ENCODE measurements at places on chromosomes 12 and 14.

GRCh38 chr12:26461776-26462175 lies 266.4 kb downstream of the SSPN start:
- no peak for DNase-seq

- no peak for DNase-seq
These were observed 703.5 kb downstream of the TMTC2 start for GRCh38 chr12:83390186-83390585.

GRCh38 chr12:30996255-30996654 lies 69.7 kb downstream of the TSPAN11 start:
- no peak for DNase-seq

GRCh38 chr14:100056431-100056830 lies 8.8 kb upstream of the EVL start:
- DNase-seq, result no peak

DNA sequence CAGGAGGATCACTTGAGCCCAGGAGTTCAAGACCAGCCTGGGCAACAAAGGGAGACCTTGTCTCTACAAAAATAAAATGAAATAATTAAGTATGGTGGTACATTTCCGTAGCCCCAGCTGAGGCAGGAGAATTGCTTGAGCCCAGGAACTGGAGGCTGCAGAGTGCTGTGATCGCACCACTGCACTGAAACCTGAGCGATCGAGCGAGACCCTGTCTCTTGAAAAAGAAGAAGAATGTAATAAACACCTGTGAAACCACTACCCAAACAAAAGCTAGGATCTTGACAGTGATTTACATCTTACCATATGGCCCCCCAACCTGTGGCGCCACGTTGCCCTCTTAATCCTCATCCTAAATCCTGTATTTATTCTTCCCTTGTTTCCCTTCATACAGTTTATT lies 5.7 kb upstream of the DTX1 start:
- DNase-seq, result no peak

DNA sequence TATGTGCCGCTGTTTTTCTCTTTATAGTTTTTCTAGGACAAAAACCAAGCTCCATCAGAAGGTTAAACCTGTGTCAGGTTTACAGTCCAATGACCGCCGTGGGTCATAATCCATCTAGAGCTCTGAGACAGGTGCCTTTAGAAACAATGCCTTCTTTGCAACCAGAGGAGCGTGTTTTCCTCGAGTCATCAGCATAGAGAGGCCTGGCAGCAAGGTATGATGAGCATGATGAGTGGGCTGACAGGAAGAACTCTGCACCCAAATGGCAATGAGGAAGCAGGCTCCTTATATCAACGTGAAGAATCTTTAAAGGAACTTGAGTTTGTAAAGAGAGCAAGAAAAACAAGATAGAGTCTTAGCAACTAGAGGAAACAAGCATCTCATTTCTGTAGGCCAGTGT lies 60.5 kb upstream of the NUDT4 start:
- DNase-seq, result peak; percentile 74

DNA sequence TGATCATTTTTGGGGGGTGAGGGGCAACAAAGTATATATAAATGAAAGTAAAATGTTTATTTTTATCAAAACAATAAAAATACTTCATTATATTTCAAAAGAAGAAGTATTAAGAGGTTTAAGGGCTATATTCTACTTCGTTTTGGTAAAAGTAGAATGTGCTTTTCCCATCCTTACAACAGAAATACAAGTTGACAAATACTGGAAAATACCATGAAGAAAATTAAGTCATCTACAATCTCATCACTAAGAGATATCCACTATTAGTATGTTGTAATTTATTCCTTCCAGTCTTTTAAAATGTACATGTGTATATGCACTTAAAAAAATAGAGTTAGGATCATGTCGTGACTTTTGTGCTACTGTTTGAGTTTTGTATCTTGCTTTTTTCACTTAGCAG lies 92.8 kb downstream of the PCNX1 start:
- DNase-seq, result no peak

- no peak for DNase-seq
These were observed 35.3 kb upstream of the TMTC1 start for GRCh38 chr12:29818916-29819623.

- DNase-seq, result no peak
These were observed 64.5 kb downstream of the NIN start for GRCh38 chr14:50766338-50766886.

DNA sequence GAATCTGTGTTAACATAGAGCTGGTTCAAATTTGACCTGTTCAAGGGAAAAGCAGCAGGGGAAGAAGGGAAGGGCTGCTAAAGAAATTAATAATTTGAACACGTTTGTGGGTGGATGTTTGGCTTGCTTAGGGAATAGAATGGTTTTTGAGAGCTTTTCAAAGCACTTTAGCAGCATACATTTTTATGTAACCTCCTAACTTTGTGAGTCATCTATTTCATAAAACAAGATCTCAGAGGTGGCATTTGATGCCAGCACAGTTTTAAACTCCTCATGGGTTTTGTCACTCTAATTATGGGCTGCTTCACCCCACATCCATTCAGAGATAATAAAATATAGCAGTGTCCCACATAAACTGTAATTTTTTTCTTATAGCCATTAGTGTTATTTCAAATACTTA lies 143.8 kb downstream of the ACSS3 start:
- DNase-seq, result no peak

DNA sequence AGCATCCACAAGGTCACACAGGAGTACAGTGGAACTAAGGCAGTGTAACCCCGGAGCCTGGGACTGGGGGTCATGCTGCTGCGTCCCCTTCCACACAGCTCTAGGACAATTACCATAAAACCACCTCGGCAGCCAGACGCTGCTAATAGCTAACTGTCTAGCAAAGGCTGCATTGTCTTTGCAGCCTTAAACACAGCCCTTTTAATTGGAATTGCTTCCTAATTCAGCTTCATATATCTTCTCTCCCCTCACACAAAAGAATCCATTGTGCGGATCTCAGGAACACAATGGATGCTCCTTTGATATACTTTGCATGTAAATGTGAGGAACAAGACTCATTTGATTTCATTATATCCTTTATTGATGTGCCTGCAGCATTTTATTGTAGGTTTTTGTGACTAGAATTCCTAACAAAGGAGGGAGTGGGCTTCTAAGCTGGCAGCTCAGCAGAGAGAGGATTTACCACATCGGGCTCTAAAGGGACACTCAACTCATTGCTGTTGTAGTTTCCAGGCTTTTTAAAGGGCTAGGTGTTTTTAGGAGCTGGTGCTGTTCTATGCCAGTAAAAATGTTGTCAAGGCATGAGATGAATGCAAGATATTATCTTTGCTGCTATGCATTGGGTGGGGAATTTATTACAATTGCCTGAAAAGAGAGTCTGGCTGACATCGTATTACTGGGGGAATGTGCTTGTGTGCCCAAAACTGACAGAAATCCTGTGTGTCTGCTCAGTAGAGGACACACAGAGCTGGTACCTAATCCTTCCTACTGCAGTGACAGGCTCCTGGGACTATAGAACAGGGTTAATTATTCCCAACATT lies 30.4 kb upstream of the DACT1 start:
- no peak for DNase-seq

DNA sequence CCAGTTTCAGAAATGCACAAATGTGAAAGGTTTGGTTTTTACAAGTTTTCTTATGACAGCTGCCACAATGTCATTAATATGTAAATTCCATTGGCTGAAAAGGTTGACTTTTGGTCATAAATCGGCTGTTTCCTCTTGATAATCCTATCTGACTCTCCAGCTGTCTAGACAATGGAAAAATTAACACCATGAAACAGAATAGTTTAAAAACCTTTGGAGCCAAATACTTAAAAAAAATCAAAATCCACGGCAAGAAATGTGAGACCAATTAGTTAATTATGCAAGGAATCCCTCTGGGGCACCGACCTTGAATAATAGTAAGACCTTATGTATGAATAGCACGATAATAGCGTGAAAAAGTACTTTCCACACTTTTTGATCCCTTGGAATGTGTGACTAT lies 138.0 kb downstream of the ZNF664 start:
- DNase-seq, result peak; percentile 55

DNA sequence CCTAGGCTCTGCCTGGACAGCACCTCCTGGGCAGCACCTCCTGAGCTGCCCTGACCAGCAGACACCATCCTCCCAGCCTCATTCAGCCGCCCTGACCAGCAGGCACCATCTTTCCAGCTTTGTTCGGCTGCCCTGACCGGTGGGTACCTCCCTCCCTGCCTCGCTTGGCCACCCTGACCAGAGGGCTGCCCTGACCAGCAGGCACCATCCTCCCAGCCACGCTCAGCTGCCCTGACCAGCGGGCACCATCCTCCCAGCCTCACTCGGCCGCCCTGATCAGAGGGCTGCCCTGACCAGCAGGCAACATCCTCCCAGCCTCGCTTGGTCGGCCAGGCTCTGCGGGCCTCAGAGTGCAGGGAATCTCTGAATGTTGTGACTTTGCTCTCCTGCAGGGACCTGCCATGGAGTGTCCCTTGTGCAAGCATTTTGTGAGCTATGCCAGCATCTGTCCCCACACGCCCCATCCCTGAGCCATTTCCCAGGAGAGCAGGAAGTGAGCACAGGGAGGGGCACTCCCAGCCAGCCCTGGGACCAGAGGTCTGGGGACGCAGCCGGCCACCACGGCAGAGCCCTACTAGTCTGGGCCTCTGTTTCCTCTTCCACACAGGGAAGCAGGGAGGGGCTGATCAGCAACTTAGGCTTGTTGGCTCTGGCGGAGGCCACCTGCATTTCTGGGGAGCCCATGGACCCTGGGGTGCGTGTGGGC lies 265.5 kb downstream of the SEC23A start:
- no peak for DNase-seq

DNA sequence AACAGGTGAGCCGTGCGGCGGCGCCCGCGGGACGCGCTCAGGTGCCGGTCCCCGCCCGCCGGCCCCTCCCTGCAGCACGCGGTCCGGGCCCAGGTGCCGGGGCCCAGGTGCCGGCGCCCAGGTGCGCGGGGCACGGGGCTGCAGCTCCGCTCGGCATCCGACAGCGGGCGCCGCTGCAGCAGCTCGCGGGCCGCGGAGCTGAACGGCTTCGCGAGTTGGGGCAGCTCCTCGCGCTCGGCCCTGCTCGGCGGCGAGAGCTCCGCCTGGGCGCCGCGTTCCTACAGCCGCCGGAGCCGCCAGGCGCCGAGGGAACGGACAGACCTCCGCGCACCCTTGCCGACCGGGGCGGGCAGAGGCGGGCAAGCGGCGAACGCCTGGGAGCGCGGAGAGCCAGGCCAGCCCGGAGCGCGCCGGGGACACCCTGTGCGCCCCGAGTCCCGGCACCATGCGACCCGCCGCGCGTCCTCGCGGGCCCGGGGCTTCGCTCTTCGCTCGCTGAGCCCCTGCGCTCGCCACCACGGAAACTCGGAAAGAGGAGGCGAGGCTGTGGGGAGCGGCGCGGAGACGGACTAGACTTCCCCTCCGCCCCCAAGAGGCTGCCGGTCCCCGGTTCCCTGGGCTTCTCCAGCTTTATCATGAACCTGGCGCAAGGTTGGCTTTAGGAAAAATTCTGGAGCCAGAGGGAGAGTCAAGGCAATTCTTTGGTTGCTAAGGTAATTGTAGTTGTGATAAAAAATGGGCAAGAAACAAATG lies at the start of gene RGS6:
TSS of gene RGS6 (plus strand) at position 201 of the 753 bp plus-strand sequence.
- peak; percentile 76 for DNase-seq

GRCh38 chr14:66645716-66646115 lies 137.8 kb downstream of the GPHN start:
- DNase-seq, result no peak

DNA sequence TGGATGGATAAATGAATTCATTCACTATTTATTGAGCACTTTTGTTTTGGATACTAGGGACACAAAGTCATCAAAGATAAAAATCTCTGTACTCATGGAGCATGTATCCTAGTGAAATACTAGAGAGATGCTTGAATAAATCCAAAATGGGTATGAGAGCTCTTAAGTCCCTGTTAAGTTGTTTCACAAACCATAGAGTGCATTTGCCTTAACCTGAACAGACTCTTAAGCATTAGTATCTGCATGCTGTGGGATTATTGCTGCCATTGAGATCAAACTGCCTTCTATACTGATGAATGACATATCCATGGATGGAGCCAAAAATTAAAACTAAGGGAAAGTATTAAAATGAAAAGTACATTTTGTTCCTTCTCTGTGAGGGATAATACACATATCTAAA lies 206.5 kb upstream of the KRR1 start:
- DNase-seq, result no peak

- no peak for DNase-seq
These were observed 78.7 kb downstream of the STXBP6 start for GRCh38 chr14:24971255-24971654.

DNA sequence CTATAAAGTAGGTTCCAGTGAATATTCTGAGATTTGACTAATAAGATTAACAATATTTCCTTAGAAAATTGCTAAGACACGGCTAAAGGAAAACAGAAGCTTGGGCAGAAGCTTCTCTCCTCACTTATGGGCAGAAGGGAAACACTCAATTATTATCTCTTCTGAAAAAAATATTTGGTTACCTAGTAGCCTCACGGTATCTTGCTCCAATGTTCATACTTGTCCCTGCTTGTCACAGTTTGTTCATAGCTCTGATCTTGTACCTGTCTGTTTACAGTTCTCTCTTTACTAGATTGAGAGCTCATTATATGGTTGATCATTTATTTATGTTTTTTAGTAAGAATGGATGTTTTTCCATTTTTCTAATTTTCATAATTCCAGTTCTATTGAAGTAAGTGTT lies 458.0 kb upstream of the ATP2B1 start:
- no peak for DNase-seq

GRCh38 chr12:109582636-109583035 lies 9.0 kb downstream of the MVK start:
- no peak for DNase-seq

DNA sequence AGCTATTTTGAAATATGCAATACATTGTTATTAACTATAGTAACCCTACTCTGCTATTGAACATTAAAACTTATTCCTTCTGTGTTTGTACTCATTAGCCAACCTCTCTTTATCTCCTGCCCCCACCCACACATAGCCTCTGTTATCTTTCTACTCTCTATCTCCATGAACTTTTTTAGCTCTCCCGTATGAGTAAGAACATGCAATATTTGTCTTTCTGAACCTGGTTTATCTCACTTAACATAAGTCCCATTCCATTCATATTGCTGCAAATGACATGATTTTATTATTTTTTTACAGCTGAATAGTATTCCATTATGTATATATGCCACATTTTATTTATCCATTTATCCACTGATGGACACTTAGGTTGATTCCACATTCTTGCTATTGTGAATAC lies 79.0 kb upstream of the AMIGO2 start:
- DNase-seq, result peak; percentile 65

GRCh38 chr12:47834199-47834903 lies 14.6 kb upstream of the HDAC7 start:
- peak; percentile 90 for DNase-seq

- DNase-seq, result no peak
These were observed 106.0 kb downstream of the HMGA2 start for GRCh38 chr12:65930114-65930828.

- DNase-seq, result no peak
These were observed 13.6 kb downstream of the GPX2 start for GRCh38 chr14:64929014-64929359.

GRCh38 chr14:96195441-96196081 lies 9.1 kb upstream of the BDKRB2 start:
- DNase-seq, result no peak

DNA sequence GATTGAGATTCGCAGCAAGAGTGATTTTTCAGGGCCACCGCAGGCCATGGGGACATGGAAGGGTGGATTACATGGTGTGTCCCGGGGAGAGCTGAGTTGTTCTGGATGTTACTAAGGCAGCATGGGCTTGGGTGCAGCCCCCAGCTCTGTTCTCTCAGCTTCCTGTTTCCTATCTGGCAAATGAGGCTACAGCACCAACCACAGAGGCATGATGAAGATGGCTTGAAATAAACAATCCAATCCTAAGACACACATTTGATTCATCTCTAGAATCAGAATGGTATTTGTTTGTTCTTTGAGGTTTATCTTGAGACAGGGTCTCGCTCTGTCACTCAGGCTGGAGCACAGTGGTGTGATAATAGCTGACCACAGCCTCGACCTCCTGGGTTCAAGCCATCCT lies 21.6 kb downstream of the GLTP start:
- DNase-seq, result no peak

All from hematopoietic multipotent progenitor cell treated with erythropoietin and hydrocortisone succinate and interleukin-3 and kit ligand, for 4 days (in vitro differentiated cells).